Activated B cell treated with CpG ODN at 0.5 μM for 24 hours (primary cell): ENCODE measurements at places on chromosomes 5 and 9. TPM values are rescaled to one million over a fixed set of nuclear protein-coding genes. Genes with fewer than 3 reads are reported as not detected.

DNA sequence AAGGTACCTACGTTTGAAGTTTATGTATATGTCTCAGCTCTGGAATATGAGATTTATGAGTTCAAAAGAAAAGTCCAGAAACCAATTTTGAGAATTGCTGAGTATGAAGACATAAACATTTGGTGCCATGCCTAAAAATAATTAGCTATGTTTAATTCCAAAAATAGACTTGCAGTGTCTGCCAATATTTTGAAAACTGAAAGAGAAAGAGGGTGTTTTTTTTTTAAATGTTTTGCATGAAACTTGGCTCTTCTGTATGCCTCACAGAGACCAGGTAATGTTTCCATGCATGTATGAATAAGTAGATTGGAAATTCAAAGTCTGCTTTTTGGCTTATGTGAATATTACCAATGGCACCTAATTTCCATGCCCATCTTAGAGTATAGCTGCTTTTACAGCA is 634.4 kb upstream of the C9orf72 start:
- DNase-seq, result no peak

DNA sequence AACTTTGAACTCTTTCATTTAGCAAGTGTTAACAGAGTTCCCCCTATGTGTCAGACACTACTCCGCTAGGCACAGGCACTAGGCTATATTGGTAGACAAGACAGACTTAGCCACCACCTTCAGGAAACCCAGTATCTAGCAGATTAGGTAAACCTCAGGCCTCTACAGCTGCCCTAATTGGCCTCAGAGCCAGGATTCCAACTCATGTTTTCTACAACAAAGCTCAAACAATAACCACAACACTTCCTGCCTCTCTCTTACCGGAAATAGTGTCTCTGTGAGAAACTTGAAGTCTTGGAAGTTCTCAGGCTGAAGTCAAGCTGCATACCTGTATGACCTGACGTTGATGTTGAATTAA is 116.6 kb upstream of the SLC44A1 start:
- no peak for DNase-seq

GRCh38 chr5:119411361-119412278 is 40.7 kb upstream of the HSD17B4 start:
- DNase-seq, result no peak

Gene INSYN2B
- not detected in 2 replicates for total RNA-seq

Gene GFI1B
- total RNA-seq, result 0.07 and 0.38 TPM in 2 replicates

- DNase-seq, result no peak
Measured at GRCh38 chr5:41509399-41510175, 814 bp downstream of the PLCXD3 start.

- no peak for DNase-seq
Measured at GRCh38 chr9:38112456-38112855, 43.4 kb upstream of the SHB start.

GRCh38 chr5:88670461-88670860 is 212.5 kb downstream of the MEF2C start:
- DNase-seq, result no peak

DNA sequence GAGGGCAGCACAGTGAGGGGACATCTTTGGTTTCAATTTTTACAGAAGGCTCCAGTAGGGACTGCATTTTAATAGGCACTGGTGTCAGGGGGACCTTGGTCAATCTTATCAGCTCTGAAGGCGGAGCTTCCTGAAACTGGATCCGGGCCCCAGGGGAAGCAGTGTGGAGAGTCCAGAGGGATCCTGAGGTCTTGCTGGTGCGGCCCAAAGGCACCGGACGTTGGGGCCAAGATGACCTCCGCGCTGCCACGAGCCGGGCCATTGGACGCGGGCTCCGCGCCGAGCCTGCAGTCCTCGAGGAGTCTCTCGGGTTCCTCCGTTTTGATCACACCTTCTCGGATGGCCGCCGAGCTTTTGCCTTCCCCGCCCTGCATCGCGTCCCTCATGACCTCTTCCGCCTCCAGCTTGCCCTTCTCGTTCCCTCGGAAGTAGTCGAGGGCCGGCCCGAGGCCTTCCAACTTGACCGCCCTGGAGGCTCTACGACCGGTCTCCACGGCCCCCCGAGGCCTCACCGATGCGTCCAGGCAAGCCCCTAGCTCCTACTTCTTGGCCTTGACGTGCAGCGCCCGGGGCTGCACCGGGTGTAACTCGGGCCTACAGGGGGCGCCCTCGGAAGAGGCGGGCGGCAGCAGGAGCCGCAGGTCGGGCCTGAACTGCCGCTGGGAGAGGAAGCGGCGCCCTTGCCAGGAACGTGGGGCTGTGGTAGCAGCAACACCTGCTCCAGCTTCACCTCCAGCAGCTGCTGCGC is 18.8 kb downstream of the C5orf52 start:
- DNase-seq, result no peak

GRCh38 chr5:902129-902916 is 9.6 kb downstream of the TRIP13 start:
- no peak for DNase-seq

- no peak for DNase-seq
Measured at GRCh38 chr5:146283344-146283761, 55.3 kb upstream of the POU4F3 start.

DNA sequence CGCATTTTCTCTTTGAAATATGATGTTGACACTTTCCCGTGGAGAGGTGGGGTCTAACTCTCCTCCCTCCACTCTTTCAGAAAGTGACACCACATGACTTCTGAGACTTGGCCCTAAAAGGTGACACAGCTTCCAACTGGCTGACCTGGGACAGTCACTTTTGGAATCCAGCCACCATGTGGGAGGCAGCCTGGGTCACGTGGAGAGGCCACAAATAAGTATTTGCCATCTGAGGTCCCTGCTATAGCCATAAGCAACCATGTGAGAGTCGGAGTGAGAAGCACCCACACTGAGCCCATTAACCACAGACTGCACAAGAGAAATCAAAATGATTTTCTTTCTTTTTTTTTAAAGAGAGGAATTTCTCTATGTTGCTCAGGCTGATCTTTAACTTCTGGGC is 4.1 kb upstream of the PHYKPL start:
- DNase-seq, result no peak

GRCh38 chr5:176754376-176754973 is 55.9 kb upstream of the UNC5A start:
- no peak for DNase-seq

Gene ANKRD31
- 0.13 and 0.15 TPM in 2 replicates for total RNA-seq

DNA sequence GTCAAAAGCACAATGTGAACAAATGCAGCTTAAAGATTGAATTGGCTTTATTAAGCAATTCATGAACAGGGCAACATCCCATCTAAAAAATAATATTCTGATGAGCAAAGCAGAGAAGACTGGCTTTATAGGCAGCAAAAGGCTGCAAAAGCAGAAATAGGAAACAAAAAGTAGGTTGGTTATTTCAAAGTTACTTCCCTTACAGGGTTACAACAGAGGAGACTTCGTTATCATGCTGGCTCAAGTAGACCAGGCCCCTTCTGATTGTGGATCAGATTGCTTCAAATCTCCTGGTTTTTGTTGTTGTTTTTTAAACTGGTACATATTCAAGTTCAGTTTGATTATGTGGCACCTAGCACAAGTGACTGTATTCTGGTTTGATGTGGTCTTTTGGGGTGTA is 73.1 kb downstream of the MAN2A1 start:
- no peak for DNase-seq

GRCh38 chr5:63831381-63831780 is 130.9 kb downstream of the HTR1A start:
- no peak for DNase-seq

Gene MYO10
- total RNA-seq, result 0.05 and 0.13 TPM in 2 replicates

Gene INSL4
- not detected in 2 replicates for total RNA-seq
